ENCODE measurements at places on chromosomes 1 and 21.

- DNase-seq, result no peak
Measured at GRCh38 chr1:12016182-12016581, 3.1 kb upstream of the MIIP start.

DNA sequence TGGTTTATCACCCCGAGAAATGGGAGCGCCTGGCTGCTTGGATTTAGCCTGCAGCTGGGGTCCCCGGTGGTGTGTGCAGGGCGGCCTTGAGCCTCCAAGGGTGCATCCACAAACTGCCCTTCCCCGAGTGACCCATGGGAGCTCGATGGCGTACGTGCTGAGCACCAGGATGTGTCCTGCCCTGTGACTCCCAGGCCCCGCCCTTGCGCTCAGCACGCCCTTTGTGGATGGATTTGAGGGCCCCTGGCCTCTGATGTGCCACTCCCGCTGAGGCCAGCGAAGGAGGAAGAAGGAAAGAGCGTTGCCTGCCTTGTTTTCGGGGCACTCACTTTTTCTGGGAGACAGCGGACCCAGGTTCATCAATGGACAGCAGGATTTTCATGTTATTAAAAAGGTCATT is 1.7 kb upstream of the TFF3 start:
- DNase-seq, result no peak

GRCh38 chr1:116769104-116769452 is 14.8 kb downstream of the CD2 start:
- no peak for DNase-seq

GRCh38 chr1:233744779-233745513 is 131.0 kb downstream of the KCNK1 start:
- no peak for DNase-seq

DNA sequence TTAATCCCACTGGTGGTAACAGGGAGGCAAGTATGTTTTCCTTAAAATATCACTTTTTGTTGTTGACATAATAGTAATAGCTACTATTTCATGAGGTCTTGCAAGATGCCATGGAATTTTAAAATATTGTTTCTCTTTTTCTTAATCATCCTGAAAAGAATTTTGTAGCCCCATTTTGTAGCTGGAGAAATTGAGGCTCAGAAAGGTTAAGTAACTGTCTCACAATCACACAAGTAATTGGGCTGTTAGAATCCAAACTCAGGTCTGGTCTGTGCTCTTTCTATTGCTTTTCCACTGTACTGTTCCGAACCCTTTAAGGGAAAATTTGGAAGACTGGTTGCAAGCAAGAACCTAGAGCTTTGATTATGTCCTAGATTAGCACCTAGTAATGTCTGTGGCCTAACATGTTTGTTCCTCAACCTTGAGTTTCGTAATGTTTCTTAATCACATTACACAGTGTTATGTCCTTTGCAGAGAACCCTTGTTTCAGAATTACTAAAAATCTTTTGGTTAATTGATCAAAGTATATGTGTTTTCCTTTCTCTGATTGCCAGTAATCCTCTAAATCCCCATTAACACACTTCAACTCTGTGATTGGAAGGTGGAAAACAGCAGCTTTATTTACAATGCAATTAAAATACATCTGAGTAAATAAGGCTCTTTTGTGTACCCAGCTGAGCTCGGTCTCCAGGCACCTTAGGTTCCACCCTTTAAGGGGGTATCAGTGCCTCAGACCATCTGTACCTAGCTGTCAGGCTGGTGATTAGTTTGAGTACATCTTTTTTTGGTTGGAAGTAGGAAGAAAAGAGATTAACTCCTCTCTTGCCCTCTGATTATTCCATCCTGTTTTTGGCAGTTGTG is 10.4 kb downstream of the LRRC42 start:
- DNase-seq, result no peak

GRCh38 chr1:91526496-91526895 is 25.8 kb downstream of the CDC7 start:
- peak; percentile 79 for DNase-seq

DNA sequence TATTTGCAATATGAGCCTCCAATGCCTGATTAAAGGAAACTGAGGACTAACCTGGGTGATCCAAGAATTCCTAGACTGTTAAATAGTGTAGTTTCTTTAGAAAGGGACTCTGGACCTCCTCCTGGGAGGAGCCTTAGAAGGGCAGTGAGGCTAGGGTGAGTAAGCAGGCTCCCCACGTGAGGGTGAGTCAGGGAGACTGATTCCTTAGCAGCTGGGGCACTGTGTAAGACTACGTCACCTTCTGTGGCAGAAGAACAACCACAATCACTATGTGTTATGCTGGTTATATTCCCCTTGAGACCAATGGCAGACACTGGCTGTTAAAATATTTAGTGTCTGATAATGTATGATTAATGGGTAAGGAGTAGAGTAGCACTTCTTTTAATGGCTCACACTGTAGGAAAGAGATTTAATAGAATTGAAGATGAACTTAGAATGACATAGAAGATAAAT is 53.3 kb upstream of the SYT14 start:
- DNase-seq, result peak; percentile 99

DNA sequence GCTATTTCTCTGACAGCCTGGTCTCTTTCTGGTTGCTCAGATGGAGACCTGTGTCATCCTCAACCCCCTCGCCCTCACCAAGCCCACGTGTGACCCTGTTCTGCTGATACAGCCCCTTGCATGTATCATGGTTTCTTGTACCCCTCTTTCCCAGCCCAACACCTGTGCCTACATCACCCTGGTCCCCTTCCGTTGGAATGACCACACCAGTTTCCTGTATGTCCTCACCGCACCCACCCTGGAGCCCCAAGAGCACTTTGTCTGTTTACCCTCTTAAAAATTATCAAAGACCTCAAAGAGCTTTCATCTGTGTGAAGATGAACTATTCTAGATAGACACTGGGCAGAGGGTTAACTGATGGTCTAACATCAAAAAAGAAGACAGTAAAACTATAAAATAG is 179.5 kb downstream of the GALNT2 start:
- no peak for DNase-seq

DNA sequence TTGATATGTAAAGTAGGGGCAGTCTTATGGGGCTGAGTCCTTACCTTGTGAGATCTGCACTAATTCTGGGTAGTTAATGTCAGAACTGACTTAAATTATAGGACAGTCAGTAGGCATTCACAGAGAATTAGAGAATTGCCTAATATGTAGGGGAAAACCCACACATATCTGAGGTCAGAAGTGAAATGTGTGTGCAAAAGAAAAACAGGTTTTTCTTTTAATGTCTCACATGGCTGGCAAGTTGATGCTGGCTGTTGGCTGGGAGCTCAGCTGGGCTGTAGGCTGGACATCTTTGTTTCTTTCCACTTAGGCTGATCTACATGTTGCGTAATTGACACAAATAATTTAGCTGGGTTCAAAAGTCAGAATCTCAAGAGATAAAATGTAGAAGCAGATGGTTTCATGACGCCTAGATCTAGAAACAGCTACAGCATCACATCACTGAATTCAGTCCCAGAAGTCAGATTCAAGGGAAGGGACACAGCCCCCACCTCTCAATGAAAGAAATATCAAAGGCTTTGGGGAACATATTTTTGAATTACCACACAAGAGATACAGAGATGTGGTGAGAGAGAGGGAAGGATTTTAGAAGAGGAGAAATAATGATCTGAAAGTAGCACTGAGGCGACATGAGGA is 98.9 kb downstream of the TNFSF18 start:
- DNase-seq, result peak; percentile 70

DNA sequence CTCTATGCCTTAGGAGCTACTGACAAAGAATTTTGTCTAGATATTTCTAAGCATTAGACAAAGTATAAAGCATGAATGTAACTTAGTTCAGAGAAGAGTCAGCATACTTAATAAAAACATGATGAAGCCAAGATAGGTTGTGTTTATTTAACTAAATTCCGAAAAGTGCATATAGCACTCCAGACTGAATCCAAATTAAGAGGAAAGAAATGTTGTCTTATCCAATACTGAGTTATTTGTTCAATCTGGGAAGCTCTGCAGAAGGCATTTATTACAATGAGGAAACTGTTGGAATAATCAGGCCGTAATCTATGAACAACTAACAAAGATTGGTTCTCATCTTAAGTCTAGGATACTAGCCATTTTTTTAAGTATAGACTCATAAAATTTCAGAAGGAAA is 100.2 kb downstream of the TNFSF18 start:
- no peak for DNase-seq

DNA sequence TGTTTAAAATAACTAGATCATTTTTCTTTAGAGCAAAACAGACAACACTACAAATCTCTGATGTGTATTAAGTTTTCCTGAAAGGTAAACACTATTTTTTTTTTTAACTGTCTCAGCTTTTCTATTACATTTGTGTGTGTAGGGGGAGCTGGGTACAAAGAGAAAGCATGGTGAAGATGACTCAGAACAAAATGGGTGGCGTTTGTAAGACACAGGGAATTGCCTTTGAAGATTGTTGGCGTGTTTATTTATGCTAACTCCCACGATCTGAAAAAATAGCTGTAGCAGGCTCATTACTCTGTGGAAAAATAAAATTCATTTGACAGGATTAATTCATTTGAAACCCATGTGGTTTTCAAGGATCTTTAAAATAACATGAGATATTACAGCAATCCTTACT is 285.1 kb downstream of the RYR2 start:
- DNase-seq, result no peak

DNA sequence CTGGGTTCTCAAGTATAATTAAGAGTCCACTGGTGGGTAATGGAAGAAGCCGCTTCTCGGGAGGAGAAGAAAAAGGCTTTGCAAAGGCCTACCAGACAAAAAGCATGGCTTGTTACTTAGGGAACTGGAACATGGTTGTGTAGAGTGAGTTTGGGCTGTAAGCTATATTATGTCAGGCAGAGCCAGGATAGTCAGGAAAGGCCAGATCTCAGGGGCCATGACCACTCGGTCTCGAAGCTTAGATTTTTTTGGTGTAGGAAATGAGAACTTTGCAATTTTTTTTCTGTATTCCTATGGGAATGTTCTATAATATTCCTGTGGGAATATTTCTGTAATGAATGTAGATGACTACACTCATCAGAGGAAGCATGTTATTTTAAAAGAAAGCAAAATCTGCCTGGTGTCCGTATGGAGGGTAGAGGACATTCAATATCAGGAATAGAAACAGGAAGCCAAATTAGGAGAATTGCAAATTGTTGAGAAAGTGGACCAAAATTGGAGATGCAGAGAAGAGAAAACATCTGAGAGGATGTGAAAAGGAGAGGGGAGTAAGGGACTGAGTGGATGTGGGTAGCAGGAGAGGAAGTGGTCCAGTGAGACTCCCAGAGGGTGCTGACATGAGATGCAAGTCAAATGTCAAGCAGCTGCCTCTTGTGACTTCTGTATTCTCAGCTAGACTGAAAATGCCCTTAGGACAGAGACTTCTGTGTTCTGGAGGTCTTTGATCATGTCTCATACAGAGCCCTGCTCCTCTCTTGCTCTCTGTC is 45.2 kb upstream of the HAO2 start:
- no peak for DNase-seq

- DNase-seq, result no peak
Measured at GRCh38 chr1:64851664-64852063, 106.8 kb downstream of the RAVER2 start.

DNA sequence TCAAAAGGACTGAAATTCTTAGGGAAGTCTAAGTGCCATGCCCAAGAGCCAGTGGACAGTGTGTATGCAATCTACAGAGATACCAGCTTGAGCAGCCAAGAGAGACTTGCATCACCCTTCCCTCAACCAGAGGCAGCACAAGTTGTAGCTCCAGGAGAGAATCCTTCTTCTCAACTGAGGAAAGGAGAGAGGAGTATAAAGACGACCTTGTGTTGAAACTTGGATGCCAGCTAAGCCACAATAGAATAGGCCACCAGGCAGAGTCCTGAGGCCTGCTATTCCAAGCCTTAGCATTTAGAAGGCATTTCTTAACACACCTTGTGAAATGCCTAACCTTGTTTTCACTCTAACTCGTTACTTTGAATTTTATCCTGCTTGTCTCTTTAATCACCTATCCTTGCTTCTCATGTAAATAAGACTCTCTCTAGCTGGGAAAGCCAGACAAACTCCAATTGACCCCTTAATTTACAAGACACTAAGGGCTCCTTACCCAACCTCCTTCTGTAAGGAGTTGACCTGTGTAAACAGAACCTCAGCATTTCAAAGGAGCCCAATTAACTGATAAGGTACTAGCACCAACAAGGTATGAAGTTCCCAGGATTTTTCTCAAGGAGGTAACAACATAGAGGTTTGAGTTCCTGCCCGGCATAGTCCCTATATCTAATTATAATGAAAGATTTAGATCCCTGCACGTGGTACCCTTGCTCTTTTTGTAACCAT is 738.8 kb downstream of the AMY1C start:
- DNase-seq, result no peak

- no peak for DNase-seq
Measured at GRCh38 chr1:40243351-40243750, 4.4 kb upstream of the TMCO2 start.

DNA sequence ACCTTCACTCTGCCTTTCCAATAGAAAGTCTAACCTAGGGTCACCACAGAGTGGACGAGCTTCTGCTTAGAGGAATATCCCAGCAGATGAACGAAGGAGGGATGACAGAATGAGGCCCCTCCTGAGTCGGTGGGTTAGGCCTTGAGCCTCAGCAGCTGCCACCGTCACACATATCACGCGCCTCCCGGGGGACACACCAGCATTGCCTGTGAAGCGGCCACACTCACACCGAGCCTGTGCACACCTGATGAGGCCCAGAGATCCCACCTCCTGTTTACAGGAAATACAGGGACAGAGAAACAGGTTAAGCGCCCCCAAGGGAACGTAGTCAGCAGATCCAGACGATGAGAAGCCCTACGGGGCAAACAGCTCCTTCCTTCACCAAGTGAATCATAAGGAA is 25.1 kb upstream of the LRRC47 start:
- no peak for DNase-seq

DNA sequence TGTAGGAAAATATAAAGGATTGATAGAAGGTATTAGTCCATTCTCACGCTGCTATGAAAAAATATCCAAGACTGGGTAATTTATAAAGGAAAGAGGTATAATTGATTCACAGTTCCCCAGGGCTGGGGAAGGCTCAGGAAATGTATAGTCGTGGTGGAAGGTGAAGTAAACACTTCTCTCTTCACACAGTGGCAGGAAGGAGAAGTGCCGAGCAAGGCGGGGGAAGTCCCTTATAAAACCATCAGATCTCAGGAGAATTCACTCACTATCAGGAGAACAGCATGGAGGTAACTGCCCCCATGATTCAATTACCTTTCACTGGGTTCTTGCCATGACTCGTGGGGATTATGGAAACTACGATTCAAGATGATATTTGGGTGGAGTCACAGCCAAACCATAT is 1806.0 kb downstream of the MRPL39 start:
- no peak for DNase-seq

- no peak for DNase-seq
Measured at GRCh38 chr1:110356379-110356778, 17.2 kb downstream of the RBM15 start.

DNA sequence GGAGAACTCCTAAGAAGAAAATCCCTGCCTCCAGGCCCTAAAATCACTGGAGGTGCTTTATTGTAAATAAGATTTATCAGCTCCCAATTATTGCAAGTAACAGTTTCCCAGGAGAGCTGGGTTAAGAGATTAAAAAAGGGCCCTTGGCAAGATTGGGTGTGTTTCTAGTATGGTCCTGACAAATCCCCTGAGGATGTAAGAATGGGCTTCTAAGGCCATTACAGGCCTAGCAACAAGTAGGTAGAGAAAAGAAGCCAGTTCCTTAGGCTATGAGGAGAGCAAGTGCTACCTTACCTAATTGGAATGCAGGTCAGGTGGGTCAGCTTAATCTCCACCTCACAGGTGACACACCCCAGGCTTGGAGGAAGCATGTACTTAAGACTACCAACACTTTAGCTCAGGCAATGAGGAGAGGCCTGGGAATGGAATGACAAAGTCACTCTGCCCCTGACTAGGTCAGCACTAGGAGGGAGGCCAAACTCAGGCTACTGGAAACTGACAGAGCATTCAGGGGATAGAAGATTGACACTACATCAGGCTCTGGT is 6.8 kb upstream of the OTUD7B start:
- no peak for DNase-seq

All from fibroblast of skin of right quadriceps (primary cell).